ENCODE measurements at places on chromosomes 7 and 10. TPM values are rescaled to one million over a fixed set of nuclear protein-coding genes. Genes with fewer than 3 reads are reported as not detected.

Gene C10orf53
- not detected for total RNA-seq

Gene PON3
- total RNA-seq = not detected

Gene CALN1
- total RNA-seq = not detected

Gene UCN3
- total RNA-seq = not detected

Gene MPP7
- total RNA-seq = 0.34 TPM

Gene BTBD16
- total RNA-seq = not detected

Gene TMEM176A
- total RNA-seq = not detected

Gene CALCR
- total RNA-seq = 0.08 TPM

Gene ABCB4
- total RNA-seq = 10.1 TPM

Gene OR2A42
- total RNA-seq = not detected
